ENCODE measurements at places on chromosomes 5 and 9. TPM values are rescaled to one million over a fixed set of nuclear protein-coding genes. Genes with fewer than 3 reads are reported as not detected.

The CDC20B gene
- total RNA-seq, result under 0.01 TPM

The LTC4S gene
- 0.79 TPM for total RNA-seq

The FAM219A gene
- 4.0 TPM for total RNA-seq

The C9orf50 gene
- total RNA-seq, result not detected

The SCGB3A2 gene
- total RNA-seq, result not detected

The EIF4EBP3 gene
- 1.2 TPM for total RNA-seq

The LMX1B gene
- not detected for total RNA-seq

The CFAP77 gene
- total RNA-seq, result not detected

The SLC36A2 gene
- not detected for total RNA-seq

The STKLD1 gene
- total RNA-seq, result 0.44 TPM

The REEP2 gene
- total RNA-seq, result 1.1 TPM

The C9 gene
- total RNA-seq, result under 0.01 TPM

The CXCL14 gene
- not detected for total RNA-seq

The RAPGEF6 gene
- 11.5 TPM for total RNA-seq

The ELL2 gene
- total RNA-seq, result 11.7 TPM

The ARHGEF39 gene
- total RNA-seq, result under 0.01 TPM

The ABCA2 gene
- 5.0 TPM for total RNA-seq

The C7 gene
- under 0.01 TPM for total RNA-seq

The FOXD4L4 gene
- total RNA-seq, result under 0.01 TPM

The VLDLR gene
- 7.3 TPM for total RNA-seq

The RNF183 gene
- total RNA-seq, result not detected
